ENCODE measurements at places on chromosomes 6 and 20.
A peak's percentile ranks its signal among the peaks of the same experiment; 100 is the strongest.

GRCh38 chr20:47164140-47164539, 192.4 kb downstream of the ZMYND8 start:
- DNase-seq, result no peak
- H3K27me3 ChIP-seq, result peaks cover 34% of the 10 kb centered on the region
- H3K4me3 ChIP-seq, result no peak overlapping the region
- no peaks in the 10 kb centered on the region for H3K4me1 ChIP-seq
- H3K27ac ChIP-seq, result no peak overlapping the region

DNA sequence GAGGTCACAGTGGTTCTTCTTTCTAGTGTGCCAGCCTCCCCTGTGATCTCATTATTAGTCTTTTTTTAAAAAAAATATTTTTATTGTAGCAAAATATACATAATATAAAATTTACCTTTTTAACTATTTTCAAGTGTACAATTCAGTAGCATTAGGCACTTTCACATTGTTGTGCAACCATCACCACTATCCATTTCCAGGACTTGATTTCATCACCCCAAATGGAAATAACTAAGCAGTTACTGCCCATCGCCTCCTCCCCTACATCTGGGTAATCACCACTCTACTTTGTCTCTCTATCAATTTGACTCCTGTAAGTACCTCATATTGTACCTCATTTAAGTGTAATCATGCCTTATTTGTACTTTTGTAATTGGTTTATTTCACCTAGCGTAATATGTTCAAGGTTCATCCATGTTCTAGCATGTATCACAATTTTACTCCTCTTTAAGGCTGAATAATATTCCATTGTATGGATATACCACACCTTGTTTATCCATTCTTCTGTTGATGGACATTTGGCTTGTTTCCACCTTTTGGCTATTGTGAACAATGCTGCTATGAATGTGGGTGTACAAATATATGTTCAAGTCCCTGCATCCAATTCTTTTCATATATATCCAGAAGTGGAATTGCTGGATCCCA, 68.6 kb upstream of the FYN start:
- no peak for DNase-seq
- no peaks in the 10 kb centered on the region for H3K4me1 ChIP-seq
- H3K27ac ChIP-seq, result no peak overlapping the region
- H3K27me3 ChIP-seq, result no peaks in the 10 kb centered on the region
- H3K4me3 ChIP-seq, result no peak overlapping the region

DNA sequence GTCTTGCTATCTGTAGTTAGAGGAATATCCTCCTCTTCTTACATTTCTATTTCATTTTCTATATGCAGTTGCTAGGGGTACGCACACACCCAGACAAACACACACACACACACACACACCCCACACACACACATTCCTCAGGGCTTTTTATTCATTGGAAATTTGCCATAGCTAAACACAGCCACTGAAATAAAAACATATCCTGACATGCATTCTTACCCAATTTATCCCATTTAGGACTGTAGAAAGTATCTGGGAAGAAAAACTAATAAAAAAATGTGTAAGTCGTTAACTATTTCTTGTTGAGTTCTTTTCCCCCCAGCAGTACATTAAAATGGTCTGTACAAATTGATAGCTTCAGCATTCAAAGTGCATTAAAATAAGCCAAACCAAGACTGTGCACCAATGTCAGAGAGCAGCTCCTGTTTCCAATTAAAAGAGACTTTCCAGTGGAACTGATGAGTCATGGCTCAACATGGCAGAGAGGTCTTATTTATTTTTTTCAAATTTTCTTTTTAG, 357.9 kb upstream of the AGPAT4 start:
- H3K4me1 ChIP-seq, result peaks cover 6% of the 10 kb centered on the region
- H3K4me3 ChIP-seq, result no peak overlapping the region
- H3K27ac ChIP-seq, result no peak overlapping the region
- no peak for DNase-seq
- H3K36me3 ChIP-seq, result peaks cover 1% of the 10 kb centered on the region

DNA sequence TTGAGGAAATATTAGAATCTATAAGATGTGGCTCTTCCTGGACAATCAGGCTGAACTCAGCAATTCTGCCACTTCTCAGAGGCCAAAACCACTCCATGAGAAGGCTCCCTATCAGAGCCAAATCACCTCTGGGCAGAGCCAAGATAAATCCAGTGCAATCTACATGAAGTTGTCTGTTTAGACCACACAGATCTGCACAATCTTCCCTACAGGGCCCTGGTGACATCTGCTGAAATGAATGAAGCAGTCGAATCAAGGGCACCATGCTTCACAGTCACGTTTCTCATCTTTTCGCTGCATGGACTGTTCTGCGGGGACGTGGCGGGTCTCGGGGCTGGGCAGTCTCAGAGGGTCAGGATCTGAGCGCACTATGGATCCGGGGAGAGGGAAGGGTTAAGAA, 60.1 kb upstream of the CD93 start:
- H3K36me3 ChIP-seq, result no peaks in the 10 kb centered on the region
- no peak for DNase-seq
- no peak overlapping the region for H3K27ac ChIP-seq
- H3K4me1 ChIP-seq, result peaks cover 8% of the 10 kb centered on the region
- no peak overlapping the region for H3K4me3 ChIP-seq

- no peak for DNase-seq
- no peaks in the 10 kb centered on the region for H3K27me3 ChIP-seq
- H3K4me3 ChIP-seq, result no peak overlapping the region
- peaks cover 27% of the 10 kb centered on the region for H3K4me1 ChIP-seq
Measured at GRCh38 chr6:157528931-157529653, 148.1 kb downstream of the ZDHHC14 start.

DNA sequence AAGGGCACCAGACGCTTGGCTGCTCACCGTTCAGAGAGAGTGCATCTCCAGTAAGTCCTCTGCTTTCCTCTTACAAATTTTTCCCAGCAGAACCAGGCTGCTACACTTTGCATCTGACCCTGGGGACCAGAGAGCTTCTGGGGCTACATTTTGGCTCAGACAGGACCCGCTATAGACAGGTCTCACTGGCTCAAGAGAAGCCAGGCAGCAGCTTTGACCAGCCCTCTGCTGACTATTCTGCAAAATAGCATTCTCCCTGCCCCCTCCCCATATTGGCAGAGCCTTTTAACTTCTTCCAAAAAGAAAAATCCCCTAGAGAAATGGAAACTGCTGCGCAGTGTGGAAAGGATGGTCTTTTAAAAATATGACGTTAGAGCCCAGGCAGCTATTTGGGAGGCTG, 37.2 kb downstream of the CPXM1 start:
- no peaks in the 10 kb centered on the region for H3K36me3 ChIP-seq
- no peaks in the 10 kb centered on the region for H3K4me1 ChIP-seq
- no peak for DNase-seq
- no peak overlapping the region for H3K4me3 ChIP-seq

GRCh38 chr6:68975064-68975463, 340.0 kb downstream of the ADGRB3 start:
- no peak overlapping the region for H3K4me3 ChIP-seq
- DNase-seq, result no peak
- no peak overlapping the region for H3K27ac ChIP-seq
- no peaks in the 10 kb centered on the region for H3K27me3 ChIP-seq
- no peaks in the 10 kb centered on the region for H3K36me3 ChIP-seq

DNA sequence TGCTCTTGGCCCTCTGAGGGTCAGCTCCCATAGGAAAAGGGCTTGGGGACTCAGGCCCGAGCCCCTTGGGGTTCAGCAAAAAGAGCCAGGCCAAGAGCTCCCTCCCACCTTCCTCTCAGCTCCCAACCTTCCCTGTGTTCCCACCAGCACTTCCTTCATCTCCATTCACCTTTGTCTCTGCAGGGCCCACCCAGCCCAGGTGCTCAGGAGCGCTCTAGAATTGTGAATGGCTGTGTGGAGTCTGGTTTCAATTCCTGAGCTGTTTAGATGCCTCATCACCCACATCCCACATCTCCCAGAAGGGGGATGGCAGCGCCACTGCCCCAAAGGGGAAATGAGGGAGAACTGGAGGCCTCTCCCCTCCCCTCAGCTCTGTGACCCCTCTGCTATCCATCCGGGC, 7.7 kb downstream of the GRM4 start:
- no peak overlapping the region for H3K4me3 ChIP-seq
- peaks cover 7% of the 10 kb centered on the region for H3K4me1 ChIP-seq
- no peaks in the 10 kb centered on the region for H3K36me3 ChIP-seq
- no peak for DNase-seq
- H3K27ac ChIP-seq, result no peak overlapping the region

- H3K36me3 ChIP-seq, result no peaks in the 10 kb centered on the region
- no peaks in the 10 kb centered on the region for H3K4me1 ChIP-seq
- no peak overlapping the region for H3K27ac ChIP-seq
Measured at GRCh38 chr6:90319979-90320685, 23.5 kb upstream of the BACH2 start.

DNA sequence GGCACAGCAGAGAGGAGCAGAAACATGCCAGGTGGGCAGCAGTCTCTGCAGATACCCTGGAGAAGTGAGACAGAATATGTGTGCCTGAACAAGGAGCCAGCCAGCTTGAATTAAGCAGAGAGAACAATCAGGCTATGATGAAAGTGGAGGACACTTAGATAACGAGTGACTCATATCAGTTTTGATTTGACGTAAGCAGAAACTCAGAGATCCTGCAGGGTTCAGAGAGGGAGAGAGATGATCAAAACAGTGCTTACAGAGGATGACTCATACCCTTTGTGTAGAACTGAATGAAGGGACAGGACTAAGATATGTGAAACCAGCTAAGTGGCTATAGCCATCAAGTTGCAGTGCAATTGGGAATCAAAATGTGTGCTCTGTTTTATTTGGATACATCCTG, 300.7 kb downstream of the TENT5A start:
- no peaks in the 10 kb centered on the region for H3K27me3 ChIP-seq
- H3K36me3 ChIP-seq, result no peaks in the 10 kb centered on the region
- H3K4me3 ChIP-seq, result no peak overlapping the region
- H3K27ac ChIP-seq, result no peak overlapping the region
- H3K4me1 ChIP-seq, result no peaks in the 10 kb centered on the region
- DNase-seq, result no peak

DNA sequence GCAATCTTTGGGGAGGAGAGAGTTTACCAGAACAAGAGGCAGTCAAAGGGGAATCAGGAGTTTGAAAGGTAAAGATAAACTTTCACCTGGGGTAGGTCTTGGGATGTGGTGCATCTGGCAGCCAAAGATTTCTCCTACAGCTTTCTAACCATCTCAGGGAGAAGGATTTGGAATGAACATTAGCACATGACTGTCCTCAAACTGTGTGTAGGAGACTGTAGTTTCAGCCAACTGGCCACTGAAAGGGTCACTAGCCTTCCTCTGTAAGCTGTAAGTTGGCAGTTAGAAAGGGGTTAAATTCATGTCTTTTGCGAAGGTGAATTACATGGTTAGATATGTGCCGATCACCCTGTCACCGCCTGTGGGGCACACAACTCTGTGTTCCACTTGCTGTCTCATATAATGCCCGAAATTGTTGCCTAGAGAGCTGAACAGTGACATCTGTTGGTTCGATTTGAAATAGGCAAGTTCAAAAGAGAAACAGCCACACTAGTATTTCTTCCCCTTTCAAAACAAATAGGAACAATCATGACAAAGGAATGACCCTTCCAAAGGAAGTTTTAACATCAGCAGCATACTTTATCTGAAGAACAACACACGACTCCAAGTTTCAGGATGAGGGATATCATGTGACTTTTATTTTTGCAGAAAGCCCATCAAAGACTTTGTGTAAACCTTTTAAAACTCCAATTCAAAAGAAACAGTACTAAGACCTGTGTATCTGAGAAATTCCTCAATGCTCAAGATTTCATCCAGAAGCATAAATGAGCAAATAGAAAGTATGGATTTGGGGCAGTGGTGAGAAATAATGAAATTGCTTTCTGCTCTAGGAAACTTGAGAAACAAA, 1.1 kb upstream of the OPN5 start:
- no peak for DNase-seq
- H3K27ac ChIP-seq, result no peak overlapping the region
- H3K36me3 ChIP-seq, result no peaks in the 10 kb centered on the region

DNA sequence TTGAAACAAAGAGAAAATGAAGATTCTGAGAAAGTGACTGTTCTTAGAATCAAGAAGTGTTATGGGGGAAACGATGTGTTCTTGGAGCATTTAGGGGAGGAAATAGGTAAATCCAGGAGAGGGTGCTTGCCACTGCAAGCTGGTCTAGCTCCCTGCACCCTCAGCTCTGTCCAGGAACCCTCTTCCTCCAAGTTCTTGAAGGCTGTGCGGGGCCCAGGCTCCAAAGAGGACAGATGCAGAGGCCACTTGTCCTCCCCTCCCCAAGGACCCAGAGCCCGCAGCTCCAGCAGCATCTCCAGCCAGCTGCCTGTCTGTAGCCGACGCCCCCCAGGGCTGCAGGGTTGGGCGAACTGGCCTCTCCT, 87.9 kb downstream of the CDC5L start:
- DNase-seq, result no peak
- no peaks in the 10 kb centered on the region for H3K4me1 ChIP-seq
- H3K36me3 ChIP-seq, result no peaks in the 10 kb centered on the region
- H3K4me3 ChIP-seq, result no peak overlapping the region
- peaks cover 38% of the 10 kb centered on the region for H3K27me3 ChIP-seq
- no peak overlapping the region for H3K27ac ChIP-seq

DNA sequence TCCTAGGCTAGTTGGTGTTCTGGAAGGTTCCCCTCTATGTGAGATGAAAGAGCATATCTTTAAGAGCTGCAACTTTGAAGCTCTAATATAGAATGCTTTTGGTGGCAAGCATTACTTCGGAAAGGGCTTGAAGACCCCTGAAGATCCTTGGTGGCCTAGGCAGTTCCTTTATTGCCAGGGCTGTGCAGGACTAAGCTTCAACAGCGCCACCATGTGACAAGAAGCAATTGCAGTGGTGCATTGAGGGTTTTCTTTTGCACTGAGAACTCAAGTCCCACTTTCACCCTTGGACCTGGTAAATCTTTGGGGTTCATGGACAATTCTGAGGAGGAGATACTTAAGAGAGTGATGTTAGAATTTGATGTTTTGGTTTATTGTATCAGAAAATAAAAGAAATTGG, 237.4 kb upstream of the GMDS start:
- H3K4me1 ChIP-seq, result no peaks in the 10 kb centered on the region
- no peak overlapping the region for H3K4me3 ChIP-seq
- H3K27ac ChIP-seq, result no peak overlapping the region
- DNase-seq, result no peak
- no peaks in the 10 kb centered on the region for H3K36me3 ChIP-seq

DNA sequence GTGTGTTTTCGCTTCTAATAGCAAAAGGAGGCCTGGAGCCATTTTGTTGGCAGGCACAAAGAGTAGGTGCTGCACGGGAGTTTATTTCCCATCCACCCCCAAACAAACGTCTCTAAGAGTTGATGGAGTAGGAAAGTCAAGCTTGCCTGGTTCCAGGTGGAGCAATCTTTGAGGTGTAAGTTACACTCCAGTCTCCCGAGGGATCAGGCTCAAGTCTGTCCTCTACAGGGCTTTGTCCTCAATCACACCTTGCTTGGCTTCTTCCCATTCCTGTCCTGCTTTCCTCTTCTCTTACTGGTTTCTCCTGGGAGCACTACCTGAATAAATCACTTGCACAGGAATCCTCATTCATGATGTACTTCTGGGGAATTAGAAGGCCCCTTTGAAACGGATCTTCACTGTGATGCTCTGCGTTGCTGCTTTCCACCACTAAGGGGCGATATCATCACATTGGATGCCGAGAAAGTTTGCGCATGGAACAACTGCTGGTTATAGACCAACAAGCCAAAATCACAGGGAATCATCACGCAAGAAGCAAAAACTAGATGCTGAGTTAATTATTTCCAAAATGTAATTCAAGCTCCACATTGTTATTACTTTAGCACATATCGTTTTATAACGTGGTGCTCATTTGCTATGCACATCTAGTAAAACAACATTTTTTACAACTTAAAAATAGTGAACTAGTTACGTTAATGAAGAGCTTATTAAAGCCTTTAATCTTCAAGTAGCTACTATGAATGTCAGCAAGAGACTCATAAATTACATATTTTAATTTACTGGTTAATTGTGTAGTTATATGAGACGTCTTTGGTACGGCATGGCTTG, 156.8 kb downstream of the DNAH8 start:
- no peak overlapping the region for H3K4me3 ChIP-seq
- no peak overlapping the region for H3K27ac ChIP-seq
- no peaks in the 10 kb centered on the region for H3K36me3 ChIP-seq
- peak; percentile 37 for DNase-seq

All from central memory CD8-positive, alpha-beta T cell (primary cell).